ENCODE measurements at places on chromosomes 1 and 21.
A peak's percentile ranks its signal among the peaks of the same experiment; 100 is the strongest.

DNA sequence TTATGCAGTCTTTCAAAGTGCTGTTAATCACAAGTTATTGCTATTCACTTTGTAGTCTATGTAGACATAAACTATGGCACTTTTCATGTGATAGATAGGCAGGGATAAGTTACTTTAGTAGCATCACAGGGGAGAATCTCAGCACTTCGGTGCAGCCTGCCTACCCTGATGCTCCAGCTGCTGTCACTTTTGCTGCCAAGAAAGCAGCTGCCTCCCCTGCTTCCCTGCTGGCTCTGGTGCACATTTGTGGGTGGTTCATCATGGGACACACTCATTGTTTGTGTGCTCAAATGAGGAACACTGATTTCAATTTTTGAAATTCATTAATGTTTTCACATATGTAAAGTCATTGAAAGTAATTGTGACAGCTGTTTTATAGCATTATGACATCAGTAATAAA lies 272.6 kb downstream of the S1PR1 start:
- no peak for DNase-seq

- DNase-seq = no peak
These were observed 24.7 kb downstream of the KNCN start for GRCh38 chr1:46526691-46527291.

DNA sequence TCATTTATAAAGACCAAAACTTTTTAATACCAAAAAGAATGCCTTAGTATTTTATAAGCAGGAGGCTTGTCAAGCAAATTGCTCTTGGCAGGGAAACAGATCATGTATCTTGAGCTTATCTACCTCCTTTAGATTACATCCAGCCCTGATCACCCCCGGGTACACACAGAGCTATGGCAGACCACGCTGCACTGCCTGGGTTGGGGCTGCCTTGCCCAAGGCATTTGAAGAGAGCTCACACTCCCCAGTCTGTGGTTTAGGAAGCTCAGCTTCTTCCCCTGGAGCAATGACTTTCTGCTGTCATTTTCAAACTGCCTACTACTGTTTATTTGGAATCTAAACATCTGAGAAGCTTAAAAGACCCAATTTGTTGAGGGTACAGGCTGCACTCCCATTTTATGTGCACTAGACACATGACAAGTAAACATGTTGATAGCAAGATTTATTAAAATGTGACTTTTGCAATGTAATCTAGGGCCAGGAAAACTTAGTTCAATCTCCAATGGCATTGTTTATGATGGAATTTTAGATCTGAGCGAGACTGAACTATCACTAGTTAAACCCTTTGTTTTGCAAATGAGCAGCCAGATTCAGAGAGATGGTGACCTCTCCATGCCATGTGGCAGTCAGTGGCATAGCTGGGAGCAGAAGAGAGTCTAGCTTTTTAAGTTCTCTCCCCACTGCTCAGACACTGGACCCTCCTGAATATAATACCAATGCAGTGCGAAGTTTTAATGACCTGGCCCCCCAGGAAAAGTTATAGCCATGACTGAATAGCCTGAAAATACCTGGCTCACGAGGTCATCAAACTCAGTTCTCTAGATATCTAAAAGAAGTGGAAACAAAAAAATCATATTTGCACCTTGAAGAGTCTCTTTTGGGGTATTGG lies 214.9 kb downstream of the HLX start:
- DNase-seq = peak; percentile 58

DNA sequence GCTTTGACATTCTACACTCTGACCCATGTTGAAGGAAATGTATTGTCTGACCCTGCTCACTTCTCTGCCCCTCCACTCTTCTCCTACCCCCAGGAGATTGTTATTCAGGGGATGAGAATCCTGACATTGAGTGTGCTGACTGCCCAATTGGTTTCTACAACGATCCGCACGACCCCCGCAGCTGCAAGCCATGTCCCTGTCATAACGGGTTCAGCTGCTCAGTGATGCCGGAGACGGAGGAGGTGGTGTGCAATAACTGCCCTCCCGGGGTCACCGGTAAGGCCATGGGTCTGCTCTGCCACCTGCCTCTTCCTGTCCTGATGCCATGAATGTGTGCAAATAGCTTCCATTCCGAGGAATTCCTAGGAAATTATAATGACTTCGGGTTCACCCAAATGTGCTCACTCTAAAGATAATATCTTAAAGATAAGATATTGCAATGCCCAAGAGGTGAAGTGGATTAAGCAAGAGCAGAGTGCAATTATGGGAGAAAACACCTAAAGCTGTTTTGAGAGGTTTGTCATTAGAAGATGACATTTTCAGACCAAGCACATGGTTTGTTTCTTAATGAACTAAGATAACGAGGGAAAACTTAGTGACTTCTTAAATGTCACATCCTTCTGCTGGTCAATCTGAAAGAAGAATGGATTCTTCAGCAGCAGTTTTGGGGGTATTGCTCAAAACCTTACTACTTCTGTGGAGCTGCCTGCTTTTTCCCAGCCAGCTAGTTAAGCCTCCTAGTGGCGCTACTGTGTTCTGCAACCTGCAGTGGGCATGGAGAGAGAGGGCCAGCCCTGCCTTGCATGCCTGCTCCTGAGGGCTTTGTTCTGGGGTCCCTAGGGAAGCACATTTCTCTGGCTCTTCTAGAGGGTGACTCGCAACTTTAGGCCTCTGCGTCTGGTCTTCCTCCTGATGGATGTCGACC lies 41.6 kb downstream of the LAMC2 start:
- DNase-seq = peak; percentile 56

- peak; percentile 41 for DNase-seq
These were observed 59.8 kb upstream of the PLXNA2 start for GRCh38 chr1:208303743-208304712.

DNA sequence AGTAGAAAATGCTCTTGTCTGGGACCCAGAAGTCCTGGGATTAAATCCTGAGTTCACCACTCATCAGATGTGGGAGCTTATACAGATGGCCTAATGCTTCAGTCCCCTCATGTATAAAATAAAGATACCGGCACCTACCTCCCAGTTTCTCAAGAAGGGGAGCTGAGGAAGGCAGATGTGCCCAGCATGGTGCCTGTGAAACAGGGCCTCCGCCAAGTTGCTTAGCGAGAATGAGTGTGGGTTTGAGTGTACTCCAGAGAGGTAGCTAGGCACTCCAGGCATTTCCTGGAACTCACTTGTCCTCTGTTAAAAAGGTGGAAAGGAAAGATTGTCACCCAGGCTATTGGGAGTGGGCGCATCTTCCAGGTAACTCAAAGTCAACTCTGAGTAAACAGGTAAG lies 37.8 kb downstream of the IER5 start:
- no peak for DNase-seq

DNA sequence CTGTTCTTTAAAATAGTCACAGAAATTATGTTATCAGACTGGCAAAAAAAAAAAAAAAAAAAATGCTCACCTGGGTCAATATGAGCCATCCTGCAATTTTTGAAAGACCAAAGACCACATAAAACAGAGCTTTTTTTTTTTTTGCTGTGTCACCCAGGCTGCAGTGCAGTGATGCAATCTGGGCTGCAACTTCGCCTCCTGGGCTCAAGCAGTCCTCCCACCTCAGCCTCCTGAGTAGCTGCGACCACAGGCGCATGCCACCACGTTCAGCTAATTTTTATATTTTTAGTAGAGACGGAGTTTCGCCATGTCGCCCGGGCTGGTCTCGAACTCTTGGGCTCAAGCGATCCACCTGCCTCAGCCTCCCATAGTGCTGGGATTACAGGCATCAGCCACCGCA lies 62.8 kb downstream of the RGS13 start:
- no peak for DNase-seq

DNA sequence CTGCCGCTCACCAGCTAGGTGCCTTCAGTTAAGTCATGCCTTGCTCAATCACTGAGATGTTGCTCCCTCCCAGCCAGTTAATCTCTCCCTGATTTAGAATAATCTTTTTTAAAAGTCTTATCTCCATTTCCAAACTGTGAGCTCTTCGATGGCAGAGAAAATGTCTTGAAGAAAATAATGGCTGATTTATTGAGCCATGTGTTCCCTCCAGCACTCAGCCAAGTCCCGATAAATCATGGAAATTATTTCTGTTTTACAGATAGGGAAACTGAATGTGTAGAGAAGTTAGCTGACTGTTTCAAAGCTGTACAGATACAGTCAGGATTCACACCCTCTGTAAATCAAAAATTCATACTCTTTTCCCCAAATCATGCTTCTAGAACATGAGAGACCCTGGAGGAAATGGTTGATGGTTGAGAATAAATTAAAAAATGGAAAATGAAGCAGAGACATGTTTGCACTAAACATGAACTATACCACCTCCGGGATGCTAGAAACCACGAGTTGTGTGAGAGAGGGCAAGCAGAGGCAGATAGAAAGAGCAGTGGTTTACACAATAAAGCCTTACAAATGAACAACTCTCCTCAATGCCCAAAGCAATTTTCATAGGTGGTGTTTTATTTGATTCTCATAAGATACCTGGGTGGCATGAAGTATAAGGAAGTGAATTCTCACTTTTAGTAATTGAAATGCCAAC lies 376.4 kb downstream of the PLPP3 start:
- no peak for DNase-seq

DNA sequence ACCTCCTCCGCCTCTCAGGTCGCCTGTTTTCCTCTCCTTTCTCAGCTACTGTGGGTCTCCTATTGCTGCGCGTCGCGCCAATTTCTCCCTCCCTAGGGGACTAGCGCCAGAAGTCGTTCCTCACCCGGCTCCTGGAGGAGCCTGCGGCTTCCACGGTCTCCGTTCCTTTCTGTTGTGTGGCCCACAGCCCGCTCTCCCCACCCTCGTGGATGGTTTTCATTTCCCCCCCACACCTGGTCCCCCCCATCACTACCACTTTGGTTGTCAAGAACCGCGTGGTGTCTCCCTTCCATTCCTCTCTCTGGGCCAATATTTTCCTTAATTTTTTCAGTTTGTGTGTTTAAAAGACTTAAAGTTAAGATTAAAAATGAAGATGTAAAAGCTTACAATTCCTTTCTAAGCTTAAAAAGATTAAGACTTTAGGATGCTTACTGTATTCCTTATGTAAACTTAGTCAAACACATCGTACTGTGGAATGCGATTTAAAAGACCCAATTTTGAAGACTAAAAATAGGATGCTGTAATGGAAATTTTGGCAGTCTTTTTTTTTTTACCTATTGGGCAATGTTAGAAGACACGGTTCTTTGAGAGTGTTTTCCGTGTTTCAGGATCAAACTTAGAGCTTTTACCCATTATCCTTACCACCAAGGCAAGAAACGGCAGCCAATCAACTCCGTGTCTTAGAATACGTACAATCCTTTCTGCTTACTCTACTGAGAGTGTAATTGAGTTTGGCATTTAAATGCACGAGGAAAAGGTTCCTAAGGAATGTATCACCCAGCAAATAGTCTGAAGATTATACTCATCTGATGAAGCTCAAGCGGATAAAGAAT lies 773 bp downstream of the CNST start:
- DNase-seq = peak; percentile 95

DNA sequence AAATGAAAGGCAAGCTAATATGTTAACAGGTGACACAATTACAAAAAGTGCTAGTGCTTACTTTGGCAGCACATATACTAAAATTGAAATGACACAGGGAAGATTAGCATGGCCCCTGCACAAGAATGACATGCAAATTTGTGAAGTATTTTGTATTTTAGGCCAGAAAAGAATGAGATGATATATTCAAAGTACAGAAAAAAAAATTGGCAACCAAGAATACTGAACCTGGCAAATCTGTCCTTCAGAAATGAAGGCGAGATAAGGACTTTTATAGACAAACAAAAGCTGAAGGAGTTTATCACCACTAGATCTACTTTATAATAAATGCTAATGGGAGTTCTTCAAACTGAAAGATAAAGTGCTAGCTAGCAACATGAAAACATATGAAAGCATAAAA lies 350.0 kb upstream of the POU3F1 start:
- DNase-seq = no peak

- peak; percentile 54 for DNase-seq
These were observed 18.1 kb downstream of the KNCN start for GRCh38 chr1:46533179-46533864.

- DNase-seq = no peak
These were observed 37.0 kb downstream of the ELK4 start for GRCh38 chr1:205594846-205595245.

DNA sequence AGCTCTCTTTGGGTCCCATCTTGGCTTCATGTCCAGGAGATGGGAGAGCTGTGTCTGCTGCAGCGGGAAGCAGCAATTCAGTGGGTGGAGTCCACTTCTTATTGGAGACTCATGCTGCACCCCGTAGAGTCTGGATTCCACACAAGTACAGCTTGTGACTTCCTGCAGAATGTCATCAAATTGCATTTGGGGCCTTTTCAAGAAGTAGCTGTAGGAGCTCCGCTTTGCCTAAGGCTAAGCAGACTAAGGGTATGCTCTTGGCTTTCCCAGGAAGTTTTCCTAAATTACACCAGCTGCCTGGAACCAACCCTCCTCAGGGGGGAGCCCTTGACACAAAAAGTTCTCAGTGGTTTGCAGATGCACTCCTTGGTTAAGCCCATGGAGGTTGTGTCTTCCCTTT lies 5.7 kb upstream of the MOB3C start:
- peak; percentile 85 for DNase-seq

GRCh38 chr21:29206445-29206844 lies 76.0 kb downstream of the MAP3K7CL start:
- DNase-seq = no peak

- DNase-seq = peak; percentile 62
These were observed 17.9 kb downstream of the CAPZA1 start for GRCh38 chr1:112637254-112638109.

DNA sequence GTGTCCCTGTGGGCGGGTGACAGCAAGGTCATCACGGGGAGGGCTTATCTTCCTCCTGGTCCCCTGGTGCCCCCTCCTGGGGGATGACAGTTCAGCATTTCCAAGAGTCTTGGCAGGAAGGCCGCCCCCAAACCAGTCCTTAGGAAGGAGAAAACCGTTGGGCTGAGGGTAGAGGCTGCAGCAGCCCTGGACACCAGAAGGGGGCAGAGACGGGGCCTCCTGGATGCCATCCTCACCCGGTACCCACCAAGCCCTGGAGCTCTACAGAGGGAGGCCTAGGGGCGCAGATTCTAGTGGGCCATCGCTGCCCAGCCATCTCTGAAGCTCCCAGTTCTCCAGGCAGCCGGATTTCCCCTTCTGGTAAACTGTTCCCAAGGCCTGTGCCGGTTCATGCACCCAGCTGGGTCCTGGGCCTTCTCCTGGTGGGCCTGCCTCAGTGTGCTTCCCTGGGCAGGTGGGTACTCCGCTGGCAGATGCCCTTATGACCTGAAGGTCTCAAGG lies 14.8 kb upstream of the ZNF669 start:
- peak; percentile 32 for DNase-seq

DNA sequence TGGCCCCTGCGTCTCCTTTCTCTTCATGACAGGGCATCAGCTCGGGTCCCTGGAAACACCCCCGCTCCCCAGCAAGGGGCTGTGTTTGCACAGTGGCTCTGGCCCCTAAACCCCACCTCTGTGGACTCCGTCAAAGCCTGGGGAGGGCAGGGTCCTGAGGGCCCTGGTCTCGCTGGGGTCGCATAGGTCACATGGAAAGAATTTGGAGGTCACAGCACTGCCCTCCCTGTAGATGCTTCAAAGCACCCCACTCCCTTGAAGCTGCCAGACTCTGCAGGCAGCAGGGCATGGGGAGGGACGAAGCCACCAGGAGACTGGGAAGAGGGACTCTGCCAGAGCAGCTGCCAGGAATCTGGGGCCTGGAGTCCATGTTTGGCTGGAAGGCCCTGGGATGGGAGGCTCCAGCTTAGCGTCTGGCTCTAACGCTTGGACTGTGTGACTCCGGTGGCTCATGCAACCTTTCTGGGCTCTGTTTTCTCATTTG lies 36.6 kb upstream of the ECE1 start:
- DNase-seq = no peak

GRCh38 chr1:186311375-186312051 lies 63.5 kb downstream of the TPR start:
- no peak for DNase-seq
